ENCODE measurements at places on chromosomes 2 and 18.

GRCh38 chr2:141767051-141767450 is 363.8 kb downstream of the LRP1B start:
- peak; percentile 44 for DNase-seq

DNA sequence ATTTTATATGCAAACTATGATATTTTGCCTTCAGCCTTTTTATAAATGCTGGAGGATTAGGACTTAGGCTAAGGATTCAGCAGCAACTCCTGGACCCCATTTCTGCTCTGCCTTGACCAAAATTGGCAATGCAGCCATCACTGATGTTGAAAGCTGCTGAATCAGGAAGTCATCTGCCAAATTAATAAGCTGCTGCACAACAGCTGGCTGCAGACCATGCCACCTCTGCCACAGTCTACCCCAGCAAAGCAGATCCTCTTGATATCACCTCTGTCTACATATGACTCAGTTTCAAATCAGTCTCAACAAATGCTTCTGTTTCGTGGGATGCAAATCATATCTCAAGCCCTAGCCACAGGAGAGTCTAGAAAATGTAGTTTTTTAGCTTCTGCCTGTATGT is 7.1 kb upstream of the SOS1 start:
- no peak for DNase-seq

GRCh38 chr2:240575101-240575965 is 7.0 kb downstream of the RNPEPL1 start:
- no peak for DNase-seq

GRCh38 chr2:205727174-205727573 is 44.9 kb downstream of the NRP2 start:
- DNase-seq: no peak

DNA sequence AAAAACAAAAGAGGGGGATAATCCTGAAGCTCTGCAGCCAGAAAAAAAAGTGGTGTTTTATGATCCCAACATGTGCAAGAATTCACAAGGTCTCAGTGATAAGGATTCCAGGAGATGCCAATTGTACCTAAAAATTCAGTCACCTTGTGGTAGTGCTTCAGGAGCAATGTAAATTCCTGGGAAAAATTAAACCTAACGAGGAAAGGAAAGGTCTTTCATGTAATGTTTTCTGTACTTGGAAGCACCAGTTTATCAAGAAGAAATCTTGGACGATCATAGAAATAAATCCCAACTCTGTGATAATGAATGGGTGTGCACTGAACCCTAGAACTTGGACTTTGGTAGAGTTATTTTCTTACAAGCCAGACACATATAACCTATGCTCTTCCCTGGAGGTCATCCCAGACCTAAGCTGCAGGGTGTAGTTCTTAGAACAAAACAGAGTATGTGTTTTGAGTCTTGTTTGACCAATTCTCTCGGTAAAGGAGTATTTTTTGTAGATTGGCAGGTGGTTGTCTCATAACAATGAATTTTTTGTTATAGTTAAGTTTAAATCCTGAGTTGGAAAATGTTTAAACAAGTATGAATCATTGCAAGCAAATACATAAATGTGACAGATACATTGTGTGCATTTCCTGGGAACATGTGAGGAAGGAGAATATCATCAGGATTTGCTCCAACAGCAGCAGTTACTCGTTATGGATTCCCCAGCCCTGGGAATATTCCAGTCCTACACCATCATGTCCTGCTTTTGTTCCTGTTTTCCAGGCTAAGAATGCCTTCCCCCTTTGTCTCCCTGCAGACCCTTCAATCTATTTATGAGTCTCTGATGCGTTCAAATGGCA is 224.6 kb downstream of the NAPG start:
- DNase-seq: no peak

DNA sequence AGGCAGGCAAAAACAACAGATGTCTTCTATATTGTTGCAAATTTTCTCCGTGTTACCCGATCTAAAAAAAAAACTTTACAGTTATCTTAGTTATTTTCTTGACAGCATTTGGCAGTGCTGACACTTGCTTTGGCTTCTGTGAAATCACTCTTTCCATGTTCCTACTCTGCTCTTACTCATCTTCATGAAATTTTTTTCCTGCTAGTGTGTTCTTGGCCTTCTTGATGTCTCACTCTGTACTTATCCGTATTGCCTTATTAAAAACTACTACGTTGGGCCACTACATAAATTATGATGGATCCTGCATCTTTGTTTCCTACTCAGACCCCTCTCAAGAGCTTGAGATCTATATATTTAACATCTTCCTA is 134.4 kb downstream of the IKZF2 start:
- no peak for DNase-seq

Data from amniotic stem cell (primary cell).